ENCODE measurements at places on chromosomes 6 and 20. TPM values are rescaled to one million over a fixed set of nuclear protein-coding genes. Genes with fewer than 3 reads are reported as not detected.
A peak's percentile ranks its signal among the peaks of the same experiment; 100 is the strongest.

GRCh38 chr20:52895701-52896100, 76.5 kb upstream of the TSHZ2 start:
- no peak for DNase-seq

DNA sequence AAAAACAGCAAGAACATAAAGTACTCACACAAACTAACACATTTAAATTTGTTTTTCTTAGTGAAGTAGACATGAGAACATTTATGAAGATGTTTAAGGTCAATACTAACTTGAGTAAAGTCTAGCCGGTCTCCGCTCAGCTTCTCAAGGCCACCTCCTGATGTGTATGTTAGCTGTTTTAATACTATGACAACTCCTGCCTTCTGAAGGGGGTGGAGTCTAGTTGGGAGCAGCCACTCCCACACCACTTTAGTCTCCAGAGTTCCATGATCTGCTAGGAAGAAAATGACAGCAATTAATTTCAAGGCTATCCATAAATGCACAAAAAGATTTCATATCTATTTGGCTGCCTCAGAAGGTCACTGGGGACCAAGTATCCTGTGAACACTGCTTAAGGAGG, at the start of gene GSTA3:
Gene GSTA3 (minus strand): TSS at position 168 of the 400 bp plus-strand sequence. CDS start 3,864 bp downstream, outside the sequence.
- no peak for DNase-seq

DNA sequence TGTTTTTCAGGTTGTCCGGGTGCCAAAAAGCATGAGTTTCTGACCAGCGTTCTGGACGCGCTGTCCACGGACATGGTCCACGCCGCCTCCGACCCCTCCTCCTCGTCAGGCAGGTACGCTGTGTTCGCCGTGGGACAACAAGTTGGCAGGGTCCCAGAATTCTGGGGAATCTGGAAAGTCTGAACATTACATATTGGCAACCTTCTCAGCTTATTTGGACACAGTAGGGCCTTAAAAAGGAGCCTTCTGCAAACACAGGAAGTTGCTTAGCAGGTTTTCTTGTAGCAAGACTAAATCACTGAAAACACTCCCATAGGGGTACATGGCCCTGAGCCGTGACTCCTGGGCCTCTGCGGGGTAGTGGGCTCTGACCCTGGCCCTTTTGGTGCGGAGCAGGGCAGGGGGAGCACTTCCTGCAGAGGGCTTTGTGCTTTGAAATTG, 209.7 kb downstream of the SMOC2 start:
- peak; percentile 79 for DNase-seq

- DNase-seq: no peak
Observed at GRCh38 chr6:8831366-8832152, 396.2 kb upstream of the SLC35B3 start.

LMBRD1 gene
- total RNA-seq: 66.7 TPM

KIAA1755 gene
- total RNA-seq: 2.3 TPM

- no peak for DNase-seq
Observed at GRCh38 chr6:136866872-136867416, 44.6 kb downstream of the PEX7 start.

TFAP2C gene
- 5.2 TPM for total RNA-seq

ADAT2 gene
- total RNA-seq: 7.1 TPM

DNA sequence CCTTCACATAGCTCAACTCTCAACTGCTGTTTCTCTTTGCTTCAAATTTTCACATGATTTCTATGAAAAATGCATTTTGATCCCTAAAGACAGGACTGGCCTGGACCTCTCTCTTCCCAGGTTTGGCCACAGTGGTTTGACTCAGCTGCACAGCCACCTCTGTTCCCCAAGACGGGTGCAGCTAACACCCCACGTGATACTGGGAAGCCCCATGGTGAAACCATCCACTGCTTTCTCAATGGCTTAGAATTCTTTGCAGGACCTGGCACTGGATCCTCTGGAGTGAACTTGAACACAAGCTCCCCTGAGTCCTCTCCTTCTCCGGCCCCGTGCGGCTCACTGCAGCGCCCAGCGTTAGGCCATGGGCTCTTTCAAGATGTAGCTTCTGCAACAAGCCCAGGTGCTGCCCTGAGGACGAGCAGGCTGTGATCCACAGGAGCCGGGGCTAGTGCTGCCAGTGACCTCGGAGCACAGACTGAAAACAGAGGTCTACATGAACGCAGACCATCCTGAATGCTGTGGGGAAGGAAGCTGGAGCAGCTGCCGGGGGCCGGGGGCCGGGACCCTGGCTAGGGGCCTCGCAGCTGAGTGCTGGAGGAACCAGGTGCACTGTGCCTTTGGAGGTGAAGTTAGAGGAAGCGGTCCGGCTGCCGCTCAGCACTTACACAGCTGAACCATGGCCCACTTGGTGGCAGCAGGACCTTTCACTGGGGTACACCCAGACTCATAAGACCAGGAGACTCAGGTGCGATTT, 58.8 kb upstream of the MPC1 start:
- peak; percentile 45 for DNase-seq

DNA sequence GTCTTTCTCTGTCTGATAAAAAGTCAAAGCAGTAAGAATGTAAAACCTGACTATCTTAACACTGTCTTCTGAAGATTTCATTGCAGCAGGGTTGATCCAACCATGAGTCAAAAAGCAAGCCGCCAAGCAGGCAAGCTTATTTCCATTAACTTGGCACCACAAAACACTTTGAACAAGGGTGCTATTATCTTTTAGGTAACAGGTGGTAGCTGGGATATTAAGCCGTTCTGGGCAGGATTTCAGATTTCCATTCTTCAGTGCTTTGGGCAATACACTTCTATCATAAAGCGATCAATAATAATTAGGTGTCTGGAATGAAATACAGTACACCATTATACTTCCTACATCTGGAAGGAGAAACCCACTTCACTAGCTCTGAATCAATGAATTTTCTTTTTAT, 181.9 kb downstream of the TBC1D7 start:
- no peak for DNase-seq

ELOVL4 gene
- 0.17 TPM for total RNA-seq

GPR63 gene
- 0.55 TPM for total RNA-seq

GRCh38 chr6:21751608-21752007, 158.1 kb downstream of the SOX4 start:
- DNase-seq: no peak

DNA sequence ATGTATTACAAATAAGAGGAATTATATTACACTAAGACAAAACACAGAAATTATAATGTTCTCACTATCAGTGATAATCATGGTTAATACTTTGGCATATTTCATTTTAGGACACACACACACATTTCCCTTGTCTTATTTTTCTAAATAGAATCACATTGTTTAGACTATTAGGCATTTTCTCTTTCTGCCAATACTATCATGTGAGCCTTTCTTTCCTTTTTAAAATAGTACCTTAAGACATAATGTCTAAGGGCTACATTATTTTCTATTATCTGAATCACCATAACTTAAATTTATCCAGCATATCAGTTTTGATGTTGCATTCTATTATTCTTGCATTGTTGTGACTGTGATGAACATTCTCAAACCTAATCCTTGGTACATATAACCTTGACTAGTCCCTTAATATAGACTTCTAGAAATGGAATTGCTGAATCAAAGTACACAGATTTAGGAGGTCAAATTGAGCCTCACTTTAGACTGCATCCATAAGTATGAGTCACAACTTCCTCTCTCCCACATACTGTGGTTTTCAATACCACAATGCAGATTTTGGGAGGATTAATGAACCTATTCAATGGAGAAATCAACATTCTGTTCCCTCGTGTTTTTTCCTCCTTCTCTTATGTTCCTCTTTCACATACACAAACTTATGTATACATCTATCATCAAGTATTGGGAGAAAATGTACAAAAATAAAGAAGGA, 212.6 kb downstream of the MOXD1 start:
- DNase-seq: no peak

DNA sequence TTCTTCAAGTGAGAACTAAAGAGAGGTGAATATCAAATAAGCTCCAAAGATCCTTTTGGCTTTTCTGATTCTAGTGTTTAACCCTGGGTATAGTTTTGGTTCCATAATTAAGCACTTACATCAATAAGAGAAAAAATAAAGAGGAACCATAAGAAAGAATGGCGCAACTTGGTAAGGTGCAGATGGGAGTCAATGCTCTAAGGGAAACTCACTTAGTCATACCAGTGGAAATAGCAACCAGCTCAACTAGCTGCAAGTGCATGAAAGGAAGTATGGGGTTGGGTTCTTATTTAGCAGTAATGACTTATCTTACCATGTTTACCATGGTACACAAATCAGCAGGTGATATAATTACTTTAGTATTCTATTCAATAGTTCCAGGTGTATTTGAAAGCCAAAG, 296.5 kb upstream of the RUNX2 start:
- no peak for DNase-seq

ZGPAT gene
- 27.6 TPM for total RNA-seq

DNA sequence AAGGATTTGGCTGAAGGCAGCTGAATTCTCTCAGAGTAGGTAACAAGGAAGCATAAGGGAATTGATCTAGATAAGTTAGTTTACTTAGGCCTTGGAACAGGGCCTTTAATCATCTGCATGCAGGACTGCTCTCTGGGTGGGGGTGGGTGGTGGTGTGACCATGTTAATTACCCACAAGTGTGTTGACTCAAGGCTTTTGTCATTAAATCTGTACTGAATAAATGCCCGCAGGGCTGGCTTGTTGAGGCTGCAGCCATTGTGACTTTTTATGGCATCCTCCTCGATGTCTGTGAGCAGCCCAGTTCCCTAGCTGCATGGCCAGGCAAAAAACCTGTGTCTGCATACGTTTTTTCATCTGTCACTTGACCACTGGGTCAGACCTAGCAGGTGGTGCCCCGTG, 63.5 kb upstream of the ASCC3 start:
- no peak for DNase-seq

MYB gene
- total RNA-seq: 2.0 TPM

BNIP5 gene
- total RNA-seq: not detected

PRRT1 gene
- total RNA-seq: 1.4 TPM

DNA sequence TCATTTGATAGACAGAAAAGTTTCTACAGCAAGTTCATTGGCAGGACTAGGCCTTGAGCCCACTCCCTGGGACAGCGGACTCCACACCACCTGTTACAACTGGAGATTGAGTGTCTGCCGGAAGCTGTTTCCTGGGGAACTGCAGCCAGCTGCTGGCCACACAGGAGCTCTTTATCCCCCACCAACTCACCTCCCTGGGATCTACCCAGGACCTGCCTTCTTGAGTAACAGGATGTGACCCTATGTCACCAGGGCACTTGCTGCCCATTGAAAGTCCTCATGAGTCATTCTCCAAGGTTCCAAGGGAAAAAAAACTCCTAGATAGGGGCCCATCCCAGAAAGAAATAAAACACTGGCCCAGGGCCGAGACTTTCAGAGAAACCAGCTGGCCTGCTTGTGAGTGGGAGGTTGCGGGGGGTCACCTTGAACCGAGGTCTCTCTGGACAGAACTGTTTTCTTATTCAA, 37.4 kb upstream of the SLC9A8 start:
- DNase-seq: peak; percentile 71

GRCh38 chr20:43507150-43508080, at the start of gene L3MBTL1:
TSS of gene L3MBTL1 (plus strand) at chr20:43507697. CDS start at chr20:43513504, 5,807 bp downstream.
- DNase-seq: peak; percentile 84

MLN gene
- not detected for total RNA-seq

DDO gene
- total RNA-seq: 7.1 TPM

GRCh38 chr6:10976571-10976970, 67.5 kb downstream of the ELOVL2 start:
- no peak for DNase-seq

FAM83C gene
- not detected for total RNA-seq

DNA sequence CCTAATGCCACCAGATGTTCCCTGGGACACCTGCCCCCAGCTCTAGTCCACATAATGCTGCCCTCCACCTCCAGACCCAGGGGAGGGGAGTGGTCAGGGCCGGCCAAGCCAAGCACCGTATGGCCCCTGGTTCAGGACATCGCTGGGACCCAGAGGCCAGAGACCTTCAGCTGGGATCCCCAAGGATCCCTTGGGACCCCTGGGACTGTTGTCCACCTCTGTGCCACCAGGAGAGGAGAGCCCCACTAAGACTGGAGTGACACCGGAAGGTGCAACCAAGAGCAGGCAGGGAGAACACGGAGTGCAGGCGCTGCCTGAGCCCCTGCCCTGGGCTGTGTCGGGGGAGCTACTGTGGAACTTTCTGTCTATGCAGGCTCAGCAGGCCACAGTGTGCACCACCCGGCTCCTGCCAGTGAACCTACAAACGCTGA, 43.6 kb downstream of the CTCFL start:
- DNase-seq: no peak

SLC32A1 gene
- not detected for total RNA-seq

RAET1E gene
- total RNA-seq: 0.96 TPM

DNA sequence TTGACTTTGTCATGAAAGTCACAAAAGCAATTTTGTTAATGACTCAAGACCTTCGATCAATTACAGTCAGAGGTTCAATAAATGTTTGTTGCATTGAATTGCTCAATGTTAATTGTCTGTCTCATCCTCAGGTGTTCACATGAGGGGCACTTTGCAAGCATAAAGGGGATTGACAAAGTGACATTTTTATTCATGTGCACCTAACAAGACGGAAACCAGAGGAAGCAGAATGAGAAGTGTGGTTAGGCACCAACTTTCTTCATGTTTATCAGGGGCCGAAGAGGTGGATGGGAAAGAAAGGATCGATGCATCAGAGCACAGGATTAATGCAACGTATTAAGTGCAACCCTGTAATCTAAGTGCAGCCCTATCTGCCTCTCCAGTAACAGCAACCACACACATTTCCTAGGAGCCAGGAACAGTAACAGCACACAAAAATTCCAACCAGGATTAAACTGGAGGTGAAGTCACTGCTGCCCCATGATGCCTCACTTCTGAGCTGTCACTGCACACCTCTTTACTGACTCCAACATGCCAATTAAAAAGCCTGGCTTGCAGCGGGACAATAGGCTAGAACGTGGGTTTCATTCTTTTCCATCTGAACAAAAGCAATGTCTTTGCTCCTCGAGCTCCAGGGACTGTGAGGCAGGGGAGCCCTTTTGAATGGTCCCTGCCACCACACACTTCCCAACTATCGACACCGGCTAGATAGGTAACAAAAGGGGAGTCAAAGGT, 262.7 kb downstream of the CD83 start:
- DNase-seq: no peak

HLA-DQA2 gene
- total RNA-seq: 51.7 TPM

GRCh38 chr6:106702451-106703110, 73.2 kb downstream of the QRSL1 start:
- no peak for DNase-seq

LST1 gene
- 68.1 TPM for total RNA-seq

MEI4 gene
- not detected for total RNA-seq

- no peak for DNase-seq
Observed at GRCh38 chr20:41811456-41811855, 193.3 kb upstream of the CHD6 start.

GRCh38 chr20:22475662-22476061, 108.7 kb downstream of the FOXA2 start:
- DNase-seq: no peak

ZBP1 gene
- total RNA-seq: 2.7 TPM
